ENCODE measurements at places on chromosomes 1 and 21.
A peak's percentile ranks its signal among the peaks of the same experiment; 100 is the strongest.

DNA sequence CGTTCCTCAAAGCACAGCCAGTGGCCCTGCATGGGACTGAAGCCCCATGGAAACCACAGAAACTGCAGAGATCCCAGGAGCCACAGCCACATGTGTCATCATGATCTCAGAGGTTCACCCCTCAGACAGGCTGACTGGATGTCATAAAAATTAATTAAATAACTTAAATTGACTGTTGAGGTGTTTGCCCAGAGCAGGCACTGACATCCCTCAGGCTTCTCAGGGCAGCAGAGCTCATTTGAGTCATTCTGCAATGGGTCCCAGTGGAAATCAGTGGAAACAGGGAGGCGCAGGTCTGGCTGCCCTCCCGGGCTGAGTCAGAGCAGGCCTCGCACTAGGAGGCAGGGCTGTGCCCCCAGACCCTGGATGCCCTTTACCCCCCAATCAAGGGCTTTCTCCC is 135.1 kb downstream of the CDC7 start:
- DNase-seq, result no peak

- DNase-seq, result no peak
Measured at GRCh38 chr1:166080967-166081870, 85.6 kb downstream of the FAM78B start.

GRCh38 chr1:7383671-7384520 is 387.2 kb upstream of the VAMP3 start:
- DNase-seq, result no peak

DNA sequence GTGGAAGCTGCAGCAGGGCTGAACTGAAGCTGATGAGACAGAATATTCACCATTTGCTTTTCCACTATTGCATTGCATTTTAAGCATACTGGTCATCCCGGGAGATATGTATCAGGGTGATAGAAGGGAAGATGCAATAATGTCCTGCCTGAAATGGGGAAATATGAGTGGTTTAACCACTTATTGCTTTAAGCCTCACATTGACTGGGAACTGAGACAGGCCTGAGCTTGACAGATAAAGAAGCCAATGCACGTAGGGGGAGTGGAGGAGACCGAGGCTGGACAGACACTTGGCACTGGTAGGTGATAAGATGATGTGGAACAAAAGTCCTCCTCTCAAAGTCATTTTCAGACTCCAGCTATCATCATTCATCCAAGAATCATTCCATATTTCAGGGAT is 911.7 kb upstream of the NCAM2 start:
- DNase-seq, result no peak

- DNase-seq, result no peak
Measured at GRCh38 chr1:196660852-196661251, 9.0 kb downstream of the CFH start.

- DNase-seq, result no peak
Measured at GRCh38 chr1:94250341-94250740, 13.0 kb upstream of the ARHGAP29 start.

GRCh38 chr1:104402178-104402577 is 652.5 kb downstream of the AMY1C start:
- DNase-seq, result no peak

GRCh38 chr1:212089560-212090163 is 54.1 kb downstream of the DTL start:
- DNase-seq, result no peak

GRCh38 chr1:63864224-63864641 is 90.4 kb downstream of the ROR1 start:
- no peak for DNase-seq

DNA sequence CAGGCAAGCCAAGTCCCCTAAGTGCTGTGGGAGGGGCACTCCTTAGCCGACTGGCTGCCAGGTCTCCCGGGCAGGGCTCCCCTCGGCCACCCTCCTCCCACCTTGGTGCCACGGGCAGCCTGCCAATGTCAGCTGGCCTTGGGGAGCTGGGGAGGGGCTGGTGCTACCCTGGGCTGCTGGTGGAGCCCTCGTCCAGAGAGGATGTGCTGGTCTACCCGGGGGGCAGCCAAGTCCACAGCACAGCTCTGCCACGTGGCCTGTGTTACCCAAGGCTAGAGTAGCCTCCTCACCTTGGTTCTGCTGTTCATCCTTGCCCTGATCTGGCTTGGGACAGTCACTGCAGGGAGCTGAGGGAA is 42.9 kb downstream of the CRYAA start:
- no peak for DNase-seq

DNA sequence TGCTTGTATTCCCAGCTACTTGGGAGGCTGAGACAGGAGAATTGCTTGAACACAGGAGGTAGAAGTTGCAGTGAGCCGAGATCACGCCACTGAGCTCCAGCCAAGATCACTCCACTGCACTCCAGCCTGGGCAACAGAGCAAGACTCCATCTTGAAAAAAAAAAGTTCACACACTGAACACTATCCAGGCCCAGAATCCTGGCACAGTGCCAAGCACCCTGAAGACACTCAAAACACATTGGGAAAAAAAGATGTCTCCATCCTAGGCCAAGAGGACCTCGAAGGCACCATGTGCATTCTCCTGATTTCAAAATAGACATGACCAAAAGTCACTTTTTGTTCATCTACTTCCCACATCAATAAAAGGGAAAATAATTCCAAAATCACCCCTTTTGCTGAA is 38.7 kb downstream of the SLC9A1 start:
- DNase-seq, result no peak

DNA sequence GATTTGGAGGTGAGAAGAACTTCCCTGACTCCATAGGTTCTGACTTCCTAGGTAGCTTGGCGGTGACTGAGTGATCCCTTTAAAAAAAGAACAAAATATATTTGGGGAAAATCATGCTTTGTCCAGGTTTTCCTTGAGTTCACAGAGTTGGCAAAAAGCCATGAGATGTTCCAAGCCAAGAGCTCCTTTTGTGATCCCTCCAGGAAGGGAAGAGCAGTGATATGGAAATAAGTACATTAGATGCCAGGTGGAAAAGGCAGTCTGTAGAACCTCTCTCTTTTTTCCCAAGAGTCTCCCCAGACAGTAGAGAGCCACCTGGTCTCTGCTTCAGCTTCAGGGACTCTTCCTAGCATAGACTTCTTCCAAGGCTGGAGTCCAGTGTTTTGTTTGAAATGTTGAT is 10.2 kb downstream of the TLCD4 start:
- DNase-seq, result no peak

DNA sequence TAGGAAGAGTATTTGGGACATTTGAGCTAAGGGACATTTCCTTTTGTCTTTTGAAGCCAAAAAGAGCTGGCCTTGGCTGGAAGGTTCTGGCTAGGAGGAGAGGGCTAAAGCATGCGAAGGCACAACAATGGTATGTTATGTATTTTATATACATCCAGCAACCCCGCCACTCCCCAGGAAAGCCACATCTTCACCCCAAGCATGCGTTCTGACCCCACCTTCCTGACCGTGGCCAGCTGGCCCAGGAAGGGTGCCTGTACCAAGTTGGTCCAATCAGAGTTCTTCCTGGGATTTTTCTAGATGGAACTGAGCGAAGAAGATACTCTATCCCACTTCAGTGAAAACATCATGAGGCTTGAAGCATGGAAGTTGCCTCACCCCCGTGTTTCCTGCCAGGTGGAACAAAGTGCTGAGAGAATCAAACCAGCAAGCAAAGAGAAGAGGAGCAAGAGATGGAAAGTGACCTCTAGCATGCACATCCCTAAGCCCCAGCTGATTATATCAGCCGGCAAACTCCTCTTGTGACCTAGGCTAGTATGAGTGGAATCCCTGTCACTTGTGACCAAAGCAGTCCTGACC is 82.7 kb downstream of the BCAR3 start:
- no peak for DNase-seq

DNA sequence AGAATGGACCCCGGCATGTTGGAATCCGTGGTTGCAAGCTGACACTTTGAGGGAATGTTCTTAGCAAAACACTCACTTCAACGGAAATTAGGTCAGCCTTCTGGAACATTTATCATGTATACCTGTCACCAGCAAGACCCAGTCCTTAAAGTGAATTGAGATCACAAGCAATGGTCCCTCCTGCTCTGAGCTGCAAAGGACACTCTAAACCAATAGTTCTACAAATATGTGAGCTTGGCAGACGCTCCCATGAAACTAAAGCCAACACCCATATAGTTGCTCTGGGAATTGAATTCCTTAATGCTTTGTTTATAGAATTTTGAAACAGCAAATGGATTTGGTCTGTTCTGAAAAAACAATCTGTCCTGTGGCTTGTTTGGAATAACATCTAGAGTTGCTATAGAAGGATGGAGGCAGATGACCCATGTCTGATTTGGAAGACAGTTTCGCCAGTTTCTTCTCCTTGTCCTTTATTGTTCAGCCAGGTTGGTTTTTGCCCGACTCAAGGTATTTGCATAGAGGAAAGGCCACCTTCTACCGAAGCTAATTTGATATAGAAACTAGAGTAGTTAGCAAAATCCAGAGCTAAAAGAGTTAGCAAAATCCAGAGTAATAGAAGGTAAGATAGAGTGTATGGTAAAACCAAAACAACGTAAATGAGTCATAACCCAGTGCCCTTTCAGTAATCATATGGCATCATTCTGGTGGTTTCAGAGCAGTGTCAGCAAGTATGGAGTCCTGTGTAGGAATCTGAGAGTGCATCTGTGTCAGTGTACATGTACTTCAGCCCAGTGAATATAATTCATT is 236.2 kb downstream of the NFIA start:
- DNase-seq, result no peak

DNA sequence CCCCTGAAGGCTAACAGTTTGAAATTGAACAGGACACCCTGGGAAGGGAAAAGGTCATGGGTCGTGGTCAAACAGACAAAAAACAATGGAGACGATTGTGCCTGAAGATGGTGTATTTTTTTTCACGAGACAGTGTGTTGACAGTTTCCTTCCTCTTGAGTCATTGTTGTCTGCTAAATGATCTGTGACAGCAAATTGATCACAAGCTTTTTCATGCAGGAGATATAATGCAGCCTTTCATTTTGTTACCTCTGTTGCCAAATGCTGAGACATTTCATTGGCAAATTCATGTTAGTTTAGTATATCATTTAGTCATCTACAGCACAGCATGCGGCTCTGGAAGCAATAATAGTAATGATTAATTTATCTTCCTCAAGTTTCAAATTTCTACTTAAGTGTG is 27.7 kb downstream of the UBE2U start:
- DNase-seq, result no peak

- no peak for DNase-seq
Measured at GRCh38 chr1:182059936-182060335, 1.6 kb downstream of the ZNF648 start.

DNA sequence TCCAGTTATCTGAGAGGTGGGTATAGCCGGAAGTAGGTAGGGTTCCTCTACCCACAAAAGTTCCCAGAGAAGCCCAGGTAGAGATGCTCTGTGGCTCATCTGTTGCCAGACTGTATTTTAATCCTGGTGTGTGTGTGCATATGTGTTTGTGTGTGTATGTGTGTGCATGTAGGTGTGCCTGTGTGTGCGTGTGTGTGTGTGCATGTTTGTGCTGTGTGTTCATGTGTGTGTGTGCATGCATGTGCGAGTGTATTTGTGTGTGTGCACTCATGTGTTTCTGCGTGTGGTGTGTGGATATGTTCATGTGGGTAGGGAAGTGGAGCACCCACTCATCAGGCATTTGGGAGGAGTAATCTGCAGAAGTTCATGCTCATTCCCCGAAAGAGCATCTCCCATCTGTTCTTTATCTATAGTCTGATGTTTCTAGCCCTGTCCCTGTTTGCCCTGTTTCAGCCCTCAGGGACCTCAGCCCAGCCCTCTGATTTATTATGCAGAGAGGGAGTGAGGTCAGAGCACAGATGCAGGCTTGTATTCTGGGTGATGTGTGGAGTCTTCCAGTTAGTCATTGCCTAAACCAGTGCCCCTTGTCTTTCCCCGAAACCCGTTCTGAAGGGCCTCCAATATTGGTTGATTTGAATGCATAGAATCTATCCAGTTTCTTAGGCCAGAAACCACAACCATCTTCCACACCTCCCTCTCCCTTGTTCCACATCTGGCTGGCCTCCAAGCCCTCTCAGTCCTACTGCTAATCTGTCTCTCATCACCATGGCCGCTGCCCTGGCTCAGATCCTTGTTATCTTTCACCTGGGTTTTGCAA is 69.1 kb downstream of the DISC1 start:
- peak; percentile 13 for DNase-seq

DNA sequence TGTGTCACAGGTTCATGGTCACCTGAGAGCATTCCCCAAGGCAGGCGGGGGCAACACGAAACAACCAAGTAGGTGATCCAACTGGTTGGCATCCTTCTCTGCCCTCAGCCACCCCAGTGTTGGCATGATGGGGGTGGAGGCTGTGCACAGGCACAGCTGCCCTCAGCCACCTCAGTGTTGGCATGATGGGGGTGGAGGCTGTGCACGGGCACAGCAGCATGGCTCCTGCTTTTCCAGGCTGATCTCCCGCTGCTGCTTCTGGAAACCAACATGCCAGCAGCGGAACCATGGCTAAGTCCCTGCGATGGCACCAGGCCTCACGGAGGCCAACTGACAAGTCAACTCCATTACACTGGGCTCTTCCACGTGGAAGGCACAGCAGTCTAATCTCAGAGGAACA is 447.8 kb downstream of the PTPRU start:
- no peak for DNase-seq

Data from amygdala (tissue), 56 donors.